ENCODE measurements at places on chromosomes 12 and 14. TPM values are rescaled to one million over a fixed set of nuclear protein-coding genes. Genes with fewer than 3 reads are reported as not detected.

The OASL gene
- total RNA-seq: 3.3 TPM

The RPAP3 gene
- total RNA-seq: 48.7 TPM

The LRP1 gene
- 14.7 TPM for total RNA-seq

The GZMH gene
- total RNA-seq: not detected

The DUSP6 gene
- total RNA-seq: 11.8 TPM

The COCH gene
- total RNA-seq: 23.3 TPM

The LAG3 gene
- total RNA-seq: 1.4 TPM

The OR4E2 gene
- total RNA-seq: not detected

The BIN2 gene
- 0.08 TPM for total RNA-seq

The B4GALNT3 gene
- 0.49 TPM for total RNA-seq

Measured in A549 treated with Mapracorat at 1 μM for 4 hours (cell line).